Cortex of kidney (tissue), 1 donor: ENCODE measurements at places on chromosomes 6 and 20.

- no peak for DNase-seq
These were observed 104.7 kb downstream of the PRDM13 start for GRCh38 chr6:99711302-99711701.

GRCh38 chr6:170010665-170011203 is 259.3 kb downstream of the ERMARD start:
- DNase-seq, result no peak

DNA sequence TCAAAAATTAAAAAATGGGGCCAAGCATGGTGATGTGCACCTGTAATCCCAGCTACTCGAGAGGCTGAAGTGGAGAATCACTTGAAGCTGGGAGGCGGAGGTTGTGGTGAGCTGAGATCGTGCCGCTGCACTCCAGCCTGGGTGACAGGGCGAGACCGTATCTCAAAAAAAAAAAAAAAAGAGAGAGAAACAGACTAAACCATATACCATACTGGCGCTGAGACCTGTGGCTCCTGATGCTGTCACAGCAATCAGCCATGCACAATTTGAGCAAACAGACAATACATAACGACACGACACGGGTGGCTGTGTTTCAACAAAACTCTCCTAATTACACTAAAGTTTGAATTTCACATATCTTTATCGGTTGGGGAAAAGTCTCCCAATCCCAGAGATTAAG is 14.9 kb upstream of the CBFA2T2 start:
- no peak for DNase-seq

DNA sequence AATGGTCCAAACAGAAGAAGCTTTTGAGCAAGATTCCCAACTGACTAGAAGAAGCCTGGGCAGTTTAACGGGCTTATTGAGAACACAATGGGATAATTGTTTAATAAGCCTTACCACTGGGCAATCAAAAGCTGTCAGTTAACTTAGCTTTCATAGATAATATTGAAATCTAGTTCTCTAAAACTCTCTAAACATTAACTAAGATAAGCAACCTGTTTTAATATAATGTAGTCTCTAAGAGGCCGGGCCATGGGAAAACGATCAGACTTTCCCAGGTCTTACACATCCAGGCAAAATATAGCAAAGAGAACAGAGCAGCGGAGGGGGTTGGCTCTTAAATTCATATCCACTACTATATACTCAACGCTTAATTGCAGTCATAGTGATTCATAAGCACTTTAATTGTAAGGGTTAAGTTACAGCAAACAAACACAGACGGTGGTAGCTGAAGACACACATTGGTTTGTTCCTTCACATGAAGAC is 128.0 kb upstream of the FAM83B start:
- no peak for DNase-seq

DNA sequence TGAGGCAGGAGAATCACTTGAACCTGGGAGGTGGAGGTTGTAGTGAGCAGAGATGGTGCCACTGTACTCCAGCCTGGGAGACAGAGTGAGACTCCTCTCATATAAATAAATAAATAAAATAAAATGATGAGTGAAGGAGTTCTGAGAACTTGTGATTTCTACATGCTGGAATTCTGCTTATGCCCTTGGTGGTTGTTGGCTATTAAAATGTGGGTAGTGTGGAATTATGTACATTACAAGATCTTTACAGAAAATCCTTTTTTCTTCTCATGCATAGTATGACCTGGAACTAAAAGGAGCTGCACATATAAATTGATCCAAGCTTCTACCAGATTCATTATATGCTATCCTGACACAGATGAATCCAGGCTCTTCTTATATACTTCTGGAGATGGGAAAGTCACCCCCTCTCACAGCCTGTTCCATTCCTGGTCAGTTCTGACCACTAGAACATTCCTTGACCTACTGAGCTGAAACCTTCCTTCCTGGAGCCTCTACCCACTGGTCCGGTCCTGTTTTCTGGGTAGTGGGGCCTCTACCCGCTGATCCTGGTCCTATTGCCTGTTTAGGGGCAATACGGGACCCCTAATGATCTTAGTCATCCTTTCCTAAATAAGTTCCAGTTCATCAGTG is 37.7 kb upstream of the TAF8 start:
- DNase-seq, result no peak

DNA sequence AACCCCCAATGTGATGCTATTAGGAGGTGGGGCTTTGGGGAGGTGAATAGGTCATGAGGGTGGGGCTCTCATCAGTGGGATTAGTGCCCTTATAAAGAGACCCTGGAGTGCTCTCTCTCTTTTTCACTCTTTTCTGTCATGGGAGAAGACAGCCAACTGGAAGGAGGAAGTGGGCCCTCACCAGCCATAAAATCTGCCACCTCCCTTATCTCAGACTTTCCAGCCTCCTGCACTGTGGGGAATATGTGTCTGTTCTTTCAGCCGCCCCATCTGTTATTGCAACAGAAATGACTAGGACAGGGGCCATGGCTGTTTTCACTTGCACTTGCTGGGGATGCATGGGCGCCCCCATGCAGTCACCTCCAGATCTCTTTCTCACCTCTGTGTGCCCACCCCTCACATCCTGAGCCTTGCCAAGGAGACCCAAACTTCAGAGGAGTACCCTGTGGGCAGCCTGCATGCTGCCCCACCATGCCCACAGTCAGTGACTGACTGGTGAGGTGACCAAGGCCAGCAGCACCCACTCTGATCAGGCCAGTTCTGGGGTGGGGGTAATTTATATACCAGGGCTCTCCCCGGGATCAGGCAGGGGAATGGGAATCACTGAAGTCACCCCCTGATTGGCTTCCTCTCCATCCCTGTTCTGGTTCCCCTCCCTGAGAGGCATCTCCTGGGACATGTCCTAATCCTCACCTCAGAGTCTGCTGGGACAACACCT is 118.4 kb downstream of the ANKRD60 start:
- no peak for DNase-seq

- no peak for DNase-seq
These were observed 83.5 kb upstream of the SLC22A23 start for GRCh38 chr6:3540253-3540820.

- DNase-seq, result no peak
These were observed 165.2 kb downstream of the DLL1 start for GRCh38 chr6:170125456-170126300.

GRCh38 chr6:153563001-153563400 is 431.9 kb upstream of the RGS17 start:
- no peak for DNase-seq

- no peak for DNase-seq
These were observed 44.0 kb downstream of the TOX2 start for GRCh38 chr20:43958626-43959025.

DNA sequence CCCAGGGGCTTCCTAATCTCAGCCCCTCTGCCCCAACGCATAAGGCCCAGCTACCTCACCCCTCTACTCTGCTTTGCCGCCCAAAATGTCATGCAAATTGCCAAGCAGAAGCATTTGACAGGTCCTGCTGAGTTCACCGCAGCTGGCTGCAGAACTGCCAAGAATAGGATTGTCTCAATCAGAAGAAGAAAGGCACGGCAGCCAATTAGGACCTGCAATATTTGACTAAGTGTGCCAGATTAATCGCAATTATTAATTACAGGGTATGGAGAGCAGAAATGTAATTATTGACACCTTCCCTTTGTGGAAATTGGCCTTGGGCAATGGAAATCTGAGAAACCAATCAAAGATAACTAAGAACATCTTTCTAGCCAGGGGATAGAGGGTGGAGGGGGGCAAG is 318.6 kb downstream of the LRFN2 start:
- no peak for DNase-seq

DNA sequence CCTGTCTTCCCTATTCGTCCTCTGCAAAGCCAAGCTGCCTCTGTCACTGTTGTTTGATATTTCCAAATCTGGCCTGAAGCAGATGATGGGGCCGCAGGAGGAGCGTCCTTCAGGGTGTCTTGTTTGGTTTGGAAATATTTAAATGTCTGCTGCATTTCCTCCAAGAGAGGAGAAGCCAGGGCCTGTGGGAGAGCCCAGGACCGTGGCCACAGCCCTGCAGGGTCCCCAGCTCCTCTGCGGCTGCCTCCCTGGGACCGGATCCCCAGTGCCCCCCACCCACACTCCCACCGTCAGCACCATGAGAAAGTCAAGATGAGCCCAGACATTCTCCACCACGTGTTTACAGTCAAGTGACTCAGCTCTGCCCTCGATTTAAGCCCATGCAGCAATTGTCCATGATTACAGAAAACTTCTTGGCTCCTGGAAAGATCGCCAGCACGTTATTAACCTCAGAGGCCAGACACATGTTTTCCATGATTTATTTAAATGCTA is 18.2 kb downstream of the FOXF2 start:
- no peak for DNase-seq
